ENCODE measurements at places on chromosomes 12 and 14. TPM values are rescaled to one million over a fixed set of nuclear protein-coding genes. Genes with fewer than 3 reads are reported as not detected.

HHIPL1 gene
- total RNA-seq: 0.09 TPM

SPATA7 gene
- 3.9 TPM for total RNA-seq

PTCSC3 gene
- total RNA-seq: not detected

AICDA gene
- total RNA-seq: 0.13 TPM

MYF5 gene
- not detected for total RNA-seq

OR6C2 gene
- total RNA-seq: not detected

ORAI1 gene
- 32.7 TPM for total RNA-seq

PPP1R1A gene
- total RNA-seq: 0.09 TPM

SERPINA12 gene
- total RNA-seq: not detected

DBX2 gene
- not detected for total RNA-seq

Data from A549 treated with dexamethasone at 1 μM for 4 hours (cell line).